ENCODE measurements at places on chromosomes 5 and 9.

DNA sequence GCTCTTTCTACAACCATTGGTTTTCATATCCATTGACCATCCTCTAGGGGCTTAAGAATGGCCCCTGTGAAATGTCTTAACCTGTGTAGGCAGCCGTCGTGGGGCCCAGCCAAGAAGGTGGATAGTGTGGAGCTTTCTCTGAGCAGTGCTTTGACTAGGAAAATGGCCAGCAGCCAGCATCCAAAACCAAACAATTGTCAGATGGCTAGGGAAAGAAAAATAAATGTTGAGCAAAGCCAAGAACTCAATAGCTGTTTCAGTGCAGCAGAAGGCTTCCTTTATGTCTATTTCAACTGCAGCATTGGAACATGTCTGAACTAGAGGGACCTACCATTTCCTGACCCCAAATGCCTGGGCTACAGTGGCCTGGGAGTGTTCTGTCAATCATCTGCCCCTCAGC is 374.9 kb downstream of the TLE4 start:
- no peak for DNase-seq

- DNase-seq, result peak; percentile 35
Measured at GRCh38 chr5:73917433-73917832, 291.4 kb downstream of the ARHGEF28 start.

- peak; percentile 37 for DNase-seq
Measured at GRCh38 chr9:88425538-88425950, 37.3 kb downstream of the SPIN1 start.

DNA sequence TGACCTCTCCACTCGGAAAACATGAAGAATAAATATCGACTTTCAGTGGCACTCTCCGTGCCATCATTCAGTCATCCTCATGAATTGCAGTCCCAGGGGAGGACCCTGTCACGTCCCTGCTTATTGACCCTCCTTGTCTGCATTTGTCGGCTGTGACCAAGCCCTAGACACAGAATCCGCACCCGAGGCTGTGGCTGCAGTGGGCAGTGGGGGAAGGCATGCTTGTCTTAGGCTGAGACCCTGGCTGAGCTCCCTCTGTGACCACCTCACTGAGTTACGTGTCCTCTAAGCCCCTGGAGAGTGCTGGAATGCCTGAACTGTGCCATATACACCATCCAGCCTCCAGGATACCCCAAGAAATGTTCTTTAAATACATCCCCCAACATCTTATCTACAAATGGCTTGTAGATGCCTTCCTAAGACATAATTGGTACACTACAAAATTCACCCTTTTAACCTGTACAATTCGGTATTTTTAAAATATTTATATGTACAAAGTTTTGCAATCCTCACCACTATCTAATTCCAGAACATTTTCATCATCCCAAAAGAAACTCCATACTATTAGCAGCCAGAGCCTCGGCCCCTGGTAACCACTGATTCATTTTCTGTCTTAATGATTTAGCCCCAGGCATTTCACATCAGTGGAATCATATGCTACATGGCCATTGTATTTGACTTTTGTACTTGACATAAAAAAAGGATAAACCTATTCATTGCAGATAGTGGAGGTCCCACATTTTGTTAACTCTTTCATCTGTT is 80.8 kb upstream of the ICE1 start:
- peak; percentile 79 for DNase-seq

- no peak for DNase-seq
Measured at GRCh38 chr5:124671193-124671592, 75.2 kb downstream of the ZNF608 start.

GRCh38 chr9:36935768-36936497 is 98.1 kb downstream of the PAX5 start:
- DNase-seq, result no peak

- peak; percentile 15 for DNase-seq
Measured at GRCh38 chr9:136791516-136792276, 552 bp downstream of the TMEM141 start.

GRCh38 chr5:59037941-59038797 is 455.3 kb downstream of the RAB3C start:
- peak; percentile 35 for DNase-seq

DNA sequence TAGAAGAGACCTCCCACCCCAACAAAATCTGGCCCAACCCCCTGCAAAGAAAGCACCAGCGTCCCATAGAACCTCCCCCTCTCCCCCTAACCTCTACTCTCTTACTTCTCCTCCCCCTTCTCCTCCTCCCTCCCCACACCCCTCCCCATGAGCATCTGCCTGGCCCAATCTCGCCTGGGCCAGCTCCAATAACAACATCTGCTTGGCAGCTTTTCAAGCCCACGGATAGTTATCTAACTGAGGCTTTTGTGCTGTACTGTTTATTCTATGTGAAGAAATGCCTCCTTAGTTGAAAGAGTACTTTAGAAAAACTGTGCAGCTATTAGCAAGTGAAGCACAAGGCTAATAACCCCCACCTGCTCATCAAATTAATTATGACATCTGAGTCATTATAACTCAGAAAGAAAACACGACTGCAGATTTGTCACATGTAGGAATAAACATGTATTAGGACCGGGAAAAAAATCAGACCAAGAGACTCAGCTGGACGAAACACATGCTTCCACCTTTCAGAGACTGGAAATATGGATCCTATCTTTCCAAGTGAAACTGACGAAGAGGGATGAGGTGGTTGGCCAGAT is 42.8 kb downstream of the NFIB start:
- DNase-seq, result peak; percentile 85

GRCh38 chr9:2709645-2710101 is 7.6 kb upstream of the KCNV2 start:
- DNase-seq, result no peak

DNA sequence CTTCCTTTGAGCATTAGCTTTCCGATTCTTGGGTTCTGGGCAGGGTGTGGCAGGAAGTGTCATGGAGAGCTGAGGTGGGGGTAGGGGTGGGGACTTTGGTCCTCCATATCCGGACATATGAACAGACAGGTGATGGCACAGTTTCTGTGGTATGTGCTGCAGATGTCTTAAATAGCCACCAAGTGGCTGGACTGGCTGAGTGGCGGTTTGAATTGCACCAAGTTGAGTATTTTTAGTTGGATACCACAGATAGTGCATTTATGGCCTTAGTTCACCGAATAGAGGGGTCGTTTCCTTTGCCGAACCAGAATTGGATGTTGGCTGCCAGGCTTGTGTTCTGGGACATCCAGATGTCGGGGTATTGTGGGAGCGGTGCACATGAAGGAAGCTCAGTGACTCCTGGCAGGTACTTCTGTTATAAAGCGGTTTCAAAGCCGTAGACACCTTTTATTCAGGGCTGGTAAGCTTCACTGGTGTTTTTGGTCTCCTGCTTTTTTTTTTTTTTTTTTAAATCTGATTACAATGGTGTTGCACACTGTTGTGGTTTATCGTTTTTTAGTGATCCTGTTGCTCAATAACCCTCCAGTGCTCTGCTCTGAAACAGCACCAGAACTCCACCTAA is 15.1 kb upstream of the TNFAIP8 start:
- no peak for DNase-seq

- no peak for DNase-seq
Measured at GRCh38 chr5:34916518-34916917, 1.0 kb downstream of the BRIX1 start.

DNA sequence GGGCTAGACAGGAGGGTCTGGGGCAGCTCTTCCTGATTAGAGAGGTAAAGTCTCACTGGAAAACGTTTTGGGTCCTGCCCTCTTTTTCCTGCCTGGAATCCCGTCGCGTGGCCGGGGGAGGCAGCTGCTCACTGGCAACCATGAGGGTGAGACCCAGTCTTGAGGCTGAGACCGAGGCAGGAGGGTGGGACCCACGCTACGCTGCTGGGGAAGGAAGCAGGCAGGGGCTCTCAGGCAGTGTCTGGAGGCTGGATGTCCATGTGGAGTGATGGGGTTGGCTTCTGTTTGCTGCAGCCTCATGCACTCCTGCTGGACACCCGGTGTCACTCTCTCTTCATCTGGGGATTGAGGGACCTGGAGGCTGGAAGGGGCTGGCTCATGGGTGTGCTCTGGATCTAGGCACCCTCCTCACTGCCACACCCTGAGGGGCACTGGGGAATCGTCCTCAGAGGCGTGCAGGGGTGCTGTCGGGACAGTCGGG is 11.3 kb upstream of the SLC2A6 start:
- no peak for DNase-seq

- no peak for DNase-seq
Measured at GRCh38 chr5:96857924-96858323, 18.4 kb upstream of the ERAP2 start.

GRCh38 chr9:114246558-114246957 is 76.3 kb upstream of the ORM1 start:
- DNase-seq, result no peak

DNA sequence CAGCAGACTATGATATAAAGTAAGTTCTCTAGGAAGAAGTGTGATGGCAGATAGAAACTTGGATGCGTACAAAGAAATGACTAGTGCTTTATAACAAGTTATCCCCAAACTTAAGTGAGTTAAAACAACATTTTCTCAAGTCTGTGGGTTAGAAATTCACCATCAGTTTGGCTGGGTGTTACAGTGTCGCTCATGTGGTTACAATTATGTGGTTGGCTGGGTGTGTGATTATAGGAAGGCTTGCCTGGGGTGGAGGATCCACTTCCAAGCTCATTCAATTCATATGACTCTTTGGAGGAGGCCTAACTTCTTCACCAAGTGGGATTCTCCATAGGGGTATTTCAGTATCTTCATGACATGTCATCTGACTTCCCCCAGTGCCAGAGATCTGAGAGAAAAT is 10.3 kb upstream of the C9orf40 start:
- DNase-seq, result no peak

DNA sequence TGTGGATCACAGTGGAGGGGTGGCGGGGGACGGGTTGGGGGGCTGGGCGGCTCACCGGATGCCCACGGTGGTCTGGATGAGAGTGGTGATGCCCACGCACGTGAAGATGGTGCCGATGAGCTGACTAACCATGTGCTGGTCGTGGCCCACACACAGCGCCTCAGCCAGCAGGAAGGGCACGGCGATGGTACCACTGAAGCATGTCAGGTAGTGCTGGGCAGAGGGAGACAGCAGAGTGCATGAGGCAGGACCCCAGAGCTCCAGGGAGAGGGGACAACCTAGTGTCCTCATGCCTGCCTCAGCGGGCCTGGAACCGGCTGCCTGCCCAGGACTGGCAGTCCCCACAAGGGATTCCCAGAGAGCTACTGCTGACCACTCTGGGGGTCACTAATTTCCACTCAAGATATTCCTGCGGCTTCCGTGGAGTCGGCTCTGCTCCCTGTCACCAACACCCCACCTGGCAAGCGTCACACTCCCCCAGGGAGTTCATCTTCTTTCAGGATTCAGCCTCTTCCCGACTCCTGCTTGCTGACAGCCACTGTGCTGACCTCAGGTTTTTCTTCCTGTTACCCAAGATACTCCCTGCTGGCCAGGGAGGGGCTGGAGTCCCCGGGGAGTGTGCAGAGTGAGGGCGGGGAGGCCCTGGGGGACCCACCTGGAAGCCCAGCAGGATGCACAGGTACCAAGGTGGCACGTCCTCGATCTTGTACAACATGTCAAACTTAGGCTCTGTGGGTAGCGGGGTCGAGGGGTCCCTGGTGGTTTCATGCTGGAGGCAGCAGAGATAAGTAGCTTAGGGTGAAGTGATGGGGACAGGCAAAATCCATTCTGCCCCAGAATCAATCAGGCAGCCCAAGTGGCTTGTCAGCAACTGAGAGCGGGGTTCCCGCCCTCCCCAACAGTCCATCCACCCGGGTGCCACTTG is 998 bp downstream of the SLC23A1 start:
- DNase-seq, result no peak

DNA sequence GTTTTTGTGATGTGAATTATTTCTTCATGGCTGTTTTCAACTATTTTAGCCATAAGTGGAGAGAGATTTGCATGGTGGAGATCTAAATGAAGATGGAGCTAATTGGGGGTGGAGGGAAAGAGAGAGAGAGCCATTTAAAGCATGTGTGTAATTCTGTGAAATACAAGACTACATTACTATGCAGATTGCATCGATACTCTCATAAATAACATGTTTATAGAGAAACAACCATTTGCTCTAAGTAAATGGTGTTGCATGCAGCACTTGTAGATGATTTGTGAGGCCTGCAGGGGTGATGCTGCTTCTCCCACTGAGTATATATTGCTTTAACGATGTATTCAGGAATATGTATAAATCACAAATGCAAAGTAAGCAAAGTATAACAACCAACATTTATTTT is 270.2 kb upstream of the RIOK2 start:
- no peak for DNase-seq

DNA sequence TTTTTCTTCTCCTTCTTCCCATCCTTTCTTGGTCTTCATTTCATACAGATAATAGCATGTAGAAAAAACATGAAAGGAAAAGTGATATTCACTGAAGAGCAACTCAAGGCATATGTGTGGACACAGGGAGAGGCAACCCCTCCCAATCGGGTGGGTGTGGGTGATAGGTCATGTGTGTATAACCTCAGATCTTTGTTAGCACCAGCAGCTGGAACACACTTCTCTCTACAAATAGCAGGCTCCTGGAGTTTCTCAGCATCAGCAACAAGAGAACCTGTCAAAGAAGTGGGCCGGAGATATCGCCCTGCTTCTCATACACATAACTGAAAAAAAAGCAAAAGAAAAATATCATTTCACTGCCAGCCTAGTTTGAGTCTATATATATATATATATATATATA is 426.4 kb downstream of the DTWD2 start:
- no peak for DNase-seq

- no peak for DNase-seq
Measured at GRCh38 chr9:137865581-137866145, 11.9 kb upstream of the CACNA1B start.

GRCh38 chr5:37723162-37723961 is 116.5 kb downstream of the GDNF start:
- DNase-seq, result peak; percentile 30

- no peak for DNase-seq
Measured at GRCh38 chr5:930866-931265, 38.2 kb downstream of the TRIP13 start.

- DNase-seq, result no peak
Measured at GRCh38 chr5:62931153-62931950, 352.7 kb downstream of the LRRC70 start.

- DNase-seq, result no peak
Measured at GRCh38 chr9:37424204-37424685, 1.7 kb downstream of the GRHPR start.

- DNase-seq, result peak; percentile 62
Measured at GRCh38 chr9:72280913-72281500, 84.0 kb downstream of the ZFAND5 start.

GRCh38 chr5:154966081-154966841 is 25.4 kb downstream of the MRPL22 start:
- DNase-seq, result no peak

DNA sequence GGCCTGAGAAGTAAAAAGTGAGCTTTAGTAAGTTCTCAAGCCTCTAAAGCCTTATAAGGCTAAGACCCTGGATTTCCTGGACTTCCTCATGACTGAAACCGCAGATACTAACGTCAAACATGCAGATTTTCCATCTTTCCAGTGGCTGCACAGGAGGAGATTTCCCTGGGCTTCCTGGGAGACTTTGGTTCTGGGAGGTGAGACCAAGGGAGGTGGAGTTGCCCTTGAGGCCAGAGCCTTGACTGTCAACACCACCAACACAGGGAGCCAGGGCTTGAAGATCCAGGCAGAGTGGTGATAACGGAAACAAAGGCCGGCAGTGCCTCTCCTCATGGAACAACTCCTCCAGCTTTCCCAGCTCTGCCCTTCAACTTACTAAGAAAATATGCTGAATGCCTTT is 144.7 kb upstream of the LRRTM2 start:
- DNase-seq, result no peak

Data from fibroblast of mammary gland (primary cell).